Fibroblast of upper back skin (primary cell): ENCODE measurements at places on chromosomes 7 and 10.

GRCh38 chr7:159070431-159071148 lies 74.1 kb downstream of the VIPR2 start:
- DNase-seq: no peak

- DNase-seq: no peak
Measured at GRCh38 chr10:106396192-106396591, 768.3 kb downstream of the SORCS1 start.

DNA sequence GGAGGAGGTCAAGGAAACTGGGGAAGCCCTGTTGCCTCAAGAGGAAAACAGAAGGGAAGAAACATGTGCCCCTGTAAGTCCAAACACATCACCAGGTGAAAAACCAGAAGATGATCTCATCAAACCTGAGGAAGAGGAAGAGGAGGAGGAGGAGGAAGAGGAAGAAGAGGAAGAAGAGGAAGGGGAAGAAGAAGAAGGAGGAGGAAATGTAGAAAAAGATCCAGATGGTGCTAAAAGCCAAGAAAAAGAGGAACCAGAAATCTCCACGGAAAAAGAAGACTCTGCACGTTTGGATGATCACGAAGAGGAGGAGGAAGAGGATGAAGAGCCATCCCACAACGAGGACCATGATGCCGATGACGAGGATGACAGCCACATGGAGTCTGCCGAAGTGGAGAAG lies 82.7 kb upstream of the SAMD8 start:
- DNase-seq: no peak

DNA sequence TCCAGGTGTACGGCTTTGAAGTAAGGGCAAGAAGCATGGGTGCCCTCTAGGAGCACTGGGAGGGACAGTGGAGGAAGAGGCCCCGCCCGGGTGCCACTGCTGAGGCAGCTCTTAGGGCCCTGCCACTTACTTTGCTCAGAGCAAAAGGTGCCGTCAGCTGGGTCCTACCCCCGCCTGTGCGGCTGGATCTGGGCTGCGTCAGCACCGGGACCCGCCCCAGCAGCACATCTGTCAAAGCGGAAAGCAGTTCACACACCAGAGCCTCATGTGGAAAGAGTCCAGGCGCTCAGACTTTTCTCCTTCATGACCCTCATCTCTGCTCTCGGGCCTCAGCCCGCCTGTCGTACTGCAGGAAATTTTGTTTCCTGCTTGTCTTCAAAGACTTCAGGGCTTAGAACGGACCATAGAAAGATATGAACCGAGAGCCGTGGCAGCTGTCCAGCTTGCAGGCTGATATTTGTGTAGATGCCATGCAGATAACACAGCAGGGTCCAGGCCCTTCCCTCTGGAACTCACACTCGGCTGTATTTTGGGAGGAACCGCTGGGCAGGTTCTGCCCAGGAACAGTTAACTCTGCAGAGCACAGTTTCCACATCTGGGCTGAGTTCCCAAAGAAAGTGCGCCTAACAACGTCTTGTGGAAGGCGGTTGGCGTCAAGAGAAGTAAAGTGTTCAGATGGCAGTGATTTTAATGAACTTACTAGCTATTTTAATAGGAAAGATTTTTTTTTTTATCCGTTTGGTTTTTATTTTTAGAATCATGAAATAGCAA lies 44.3 kb upstream of the PRKAR1B start:
- peak; percentile 19 for DNase-seq

DNA sequence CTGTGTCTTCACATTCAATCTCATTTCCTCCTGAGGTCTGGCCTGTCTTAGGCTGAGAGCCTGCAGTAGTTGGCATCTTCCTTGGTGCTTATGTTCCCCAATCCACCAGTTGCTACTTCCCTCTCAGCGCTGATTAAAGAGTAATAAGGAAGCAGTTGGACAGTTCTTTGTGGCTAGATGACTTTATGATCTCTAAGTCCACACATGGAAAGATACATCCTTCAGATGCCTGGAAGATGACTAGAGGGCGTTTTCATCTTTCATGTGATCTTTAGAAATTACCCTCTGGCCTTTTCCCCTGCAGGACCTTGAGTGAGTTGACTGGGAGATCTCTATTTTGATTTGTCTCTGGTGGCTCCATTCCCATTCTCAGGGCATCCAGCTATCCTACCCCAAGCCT lies 204.5 kb downstream of the GRM3 start:
- DNase-seq: no peak

DNA sequence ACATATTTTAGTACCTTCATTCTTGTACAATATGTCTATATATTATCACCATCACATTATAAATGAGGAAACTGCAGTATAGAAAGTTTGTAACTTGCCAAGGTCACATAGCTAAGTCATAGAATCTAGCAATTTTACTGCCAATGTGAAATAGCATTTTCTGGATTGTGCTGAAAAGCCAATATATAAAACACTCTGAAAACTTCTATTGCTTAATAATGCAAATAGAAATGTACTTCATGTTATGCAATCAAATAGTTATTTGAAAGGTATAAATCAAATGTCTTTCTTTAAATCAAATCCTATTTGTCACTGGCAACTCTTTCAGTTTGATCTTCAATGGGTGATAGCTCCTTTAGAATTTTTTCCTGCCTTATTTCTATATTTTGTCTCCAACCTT lies 129.5 kb downstream of the TMEM26 start:
- DNase-seq: peak; percentile 64

GRCh38 chr10:97991871-97992270 lies 38.5 kb downstream of the CRTAC1 start:
- DNase-seq: peak; percentile 5

- DNase-seq: no peak
Measured at GRCh38 chr7:140238778-140239652, 62.2 kb upstream of the KDM7A start.

DNA sequence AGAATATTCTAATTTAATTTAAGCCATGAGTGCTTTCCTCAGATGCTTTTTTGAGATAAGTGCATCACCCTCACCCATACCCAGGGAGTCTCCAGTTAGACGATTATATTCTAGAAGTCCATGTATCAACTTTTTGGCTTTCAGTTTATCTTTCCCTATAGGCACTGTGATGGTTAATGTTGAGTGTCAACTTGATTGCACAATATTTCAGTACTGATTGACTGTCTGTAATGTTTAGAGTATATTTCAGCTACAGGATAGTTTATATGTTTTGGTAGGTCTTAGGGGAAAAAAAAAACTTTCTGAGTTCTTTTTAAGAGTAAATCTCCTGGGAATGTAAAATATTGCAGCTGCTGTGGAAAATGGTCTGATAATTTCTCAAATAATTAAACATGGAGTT lies 535.4 kb downstream of the ADRA2A start:
- DNase-seq: no peak

DNA sequence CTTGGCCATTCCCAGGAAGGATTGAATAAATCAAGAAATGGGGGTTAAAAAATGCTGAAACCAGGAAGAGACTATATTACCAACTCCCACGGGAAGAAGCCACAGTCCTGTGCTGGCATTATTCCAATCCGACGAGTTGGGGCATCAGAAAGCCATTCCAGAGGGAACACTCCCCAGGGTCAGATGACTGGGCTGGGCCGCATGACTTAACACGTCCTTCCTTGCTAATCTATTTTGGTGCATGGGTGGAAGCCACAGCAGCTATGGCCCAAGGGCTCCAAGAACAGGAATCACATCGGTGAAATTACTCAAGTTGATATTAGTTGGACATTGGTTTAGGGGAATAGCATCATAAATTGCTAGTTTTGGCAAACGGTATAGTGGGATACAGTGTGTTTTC lies 592.9 kb upstream of the NRP1 start:
- no peak for DNase-seq

GRCh38 chr10:132987671-132988571 lies 45.6 kb upstream of the CFAP46 start:
- peak; percentile 94 for DNase-seq

GRCh38 chr10:125102246-125102645 lies 58.1 kb downstream of the CTBP2 start:
- peak; percentile 81 for DNase-seq

GRCh38 chr7:144057954-144058353 lies 9.2 kb downstream of the OR2A5 start:
- no peak for DNase-seq
